ENCODE measurements at places on chromosomes 1 and 21.

DNA sequence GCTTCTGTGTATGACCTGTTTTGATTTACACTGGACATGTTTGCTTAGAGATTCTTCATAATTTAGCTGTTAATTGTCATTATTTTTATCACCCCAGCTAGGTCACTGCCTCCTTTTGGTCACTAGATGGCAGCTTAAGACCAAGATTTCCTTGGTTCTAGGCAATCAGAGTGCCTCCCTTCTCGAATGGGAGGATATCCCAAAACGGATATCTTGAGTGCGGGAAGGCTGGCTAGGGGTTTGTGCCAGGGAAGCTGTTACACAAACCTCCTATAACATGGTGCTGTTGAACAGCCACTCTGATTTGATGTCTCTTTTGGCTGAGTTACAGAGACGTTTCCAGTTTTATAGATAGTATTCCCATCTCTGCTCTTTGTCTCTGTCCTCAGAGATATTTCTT is 283.5 kb downstream of the S1PR1 start:
- no peak for DNase-seq

GRCh38 chr1:230368363-230368762 is 57.8 kb downstream of the PGBD5 start:
- no peak for DNase-seq

GRCh38 chr1:151508833-151509232 is 2.4 kb upstream of the CGN start:
- DNase-seq = no peak

DNA sequence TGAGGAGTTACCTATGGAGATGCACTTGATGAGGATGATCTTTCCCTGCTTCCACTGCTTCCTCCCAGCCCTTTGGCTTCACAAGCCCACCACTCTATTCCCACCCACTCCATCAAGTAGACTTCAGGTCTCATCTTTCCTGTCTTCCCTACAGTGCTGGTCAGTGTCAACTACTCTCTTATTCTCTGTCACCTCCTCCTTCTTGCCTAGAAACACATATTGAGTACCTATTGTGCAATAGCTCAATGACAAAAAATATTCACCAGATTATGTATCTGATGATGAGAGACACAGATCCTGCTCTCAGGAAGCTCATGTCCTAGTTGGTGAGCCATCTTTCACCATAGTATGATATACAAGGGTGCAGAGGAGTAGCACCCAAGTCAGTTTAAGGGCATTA is 82.2 kb upstream of the NFASC start:
- DNase-seq = no peak

- no peak for DNase-seq
These were observed 157.3 kb downstream of the ZNF281 start for GRCh38 chr1:200252531-200252930.

GRCh38 chr1:176051902-176052518 is 155.1 kb downstream of the COP1 start:
- no peak for DNase-seq

- DNase-seq = no peak
These were observed 40.4 kb upstream of the BMP8A start for GRCh38 chr1:39450956-39451606.

DNA sequence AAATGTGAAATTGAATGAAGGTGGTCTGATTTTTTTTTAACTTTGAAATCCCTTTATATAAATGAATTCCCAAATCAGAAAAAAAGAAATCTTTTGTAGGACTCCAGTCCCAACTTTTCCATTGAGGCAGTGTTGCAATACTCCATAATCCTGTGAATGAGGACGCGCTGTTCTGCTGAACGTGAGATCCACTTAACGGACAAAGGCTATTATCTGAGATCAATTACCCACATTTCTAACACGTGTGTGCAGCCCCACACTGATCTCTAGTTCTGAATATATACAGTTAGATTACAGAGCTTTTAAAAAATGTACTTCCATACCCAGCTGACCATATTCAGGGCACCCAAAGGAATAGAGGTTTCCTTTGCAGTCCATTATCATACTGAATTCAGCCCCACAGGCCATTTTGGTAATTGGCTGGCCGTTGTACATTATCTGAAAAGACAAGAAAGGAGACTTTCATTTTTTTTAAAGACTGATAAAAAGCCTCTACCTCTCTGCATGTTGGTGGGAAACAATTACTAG is 19.0 kb downstream of the RCC2 start:
- DNase-seq = no peak

- DNase-seq = no peak
These were observed 96.7 kb upstream of the GNG4 start for GRCh38 chr1:235746245-235746644.

DNA sequence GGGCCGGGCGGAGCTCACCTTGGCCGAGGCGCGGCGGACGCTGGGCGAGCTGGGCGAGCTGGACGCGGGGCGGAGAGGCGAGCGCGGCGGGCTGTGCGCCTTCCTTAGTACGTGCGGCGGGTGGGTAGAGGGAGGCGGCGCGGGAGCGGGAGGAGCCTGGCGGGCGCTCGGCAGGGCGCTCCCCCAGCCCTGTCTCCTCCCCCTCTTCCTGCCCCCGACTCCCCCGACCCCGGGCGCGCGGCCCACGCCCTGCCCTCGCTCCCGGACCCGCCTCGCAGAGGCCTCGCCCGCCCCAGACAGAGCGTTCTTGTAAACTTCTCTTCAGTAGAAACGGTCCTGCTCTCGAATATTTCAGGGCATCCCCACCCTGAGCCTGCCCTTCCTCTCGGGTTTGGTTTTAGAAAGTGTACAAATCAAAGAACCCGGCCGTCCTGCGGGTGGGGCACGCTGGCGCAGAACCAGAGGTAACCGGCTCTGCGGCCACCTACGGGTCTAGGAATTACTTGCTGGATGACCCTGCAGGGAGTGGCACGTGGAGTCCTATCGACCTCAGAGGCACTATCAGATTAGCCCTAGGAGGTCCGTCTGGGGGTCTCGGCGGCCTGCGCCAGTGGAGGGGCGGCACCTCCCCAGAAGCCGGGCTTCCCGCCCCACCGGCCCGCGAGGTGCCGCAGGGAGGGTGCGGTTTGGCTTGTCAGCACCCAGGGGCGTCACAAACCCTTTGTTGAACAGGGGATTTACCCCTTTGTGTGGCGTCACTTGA is at the start of gene S100A10:
Gene S100A10 (minus strand): TSS at position 126 of the 763 bp plus-strand sequence. CDS start 7,629 bp downstream, outside the sequence.
- DNase-seq = peak; percentile 61

DNA sequence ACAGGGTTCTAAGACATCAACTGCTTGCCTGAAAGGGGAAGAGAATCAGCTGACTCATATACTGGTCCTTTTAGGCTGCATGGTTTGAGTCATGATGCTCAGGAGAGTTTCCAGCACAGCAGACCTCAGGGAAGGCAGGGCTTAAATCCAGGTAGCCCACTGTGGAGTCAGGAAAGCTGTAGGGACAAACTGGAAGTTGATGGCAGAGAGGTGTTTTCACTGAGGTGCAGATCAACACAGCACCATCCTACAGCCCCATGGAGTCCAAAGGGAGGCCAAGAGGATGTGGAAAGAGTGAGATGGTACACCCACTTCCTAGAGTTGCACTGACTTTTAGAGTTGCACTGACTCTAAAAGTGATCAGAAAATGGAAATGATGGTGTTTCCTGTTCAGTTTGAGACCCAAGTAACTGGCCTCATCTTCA is 252.4 kb upstream of the DUSP10 start:
- no peak for DNase-seq

GRCh38 chr1:110639724-110640386 is 33.7 kb upstream of the KCNA2 start:
- DNase-seq = no peak

- no peak for DNase-seq
These were observed 30.2 kb downstream of the ADARB1 start for GRCh38 chr21:45104560-45104959.

- peak; percentile 50 for DNase-seq
These were observed 14.9 kb downstream of the TTC34 start for GRCh38 chr1:2786329-2787162.

DNA sequence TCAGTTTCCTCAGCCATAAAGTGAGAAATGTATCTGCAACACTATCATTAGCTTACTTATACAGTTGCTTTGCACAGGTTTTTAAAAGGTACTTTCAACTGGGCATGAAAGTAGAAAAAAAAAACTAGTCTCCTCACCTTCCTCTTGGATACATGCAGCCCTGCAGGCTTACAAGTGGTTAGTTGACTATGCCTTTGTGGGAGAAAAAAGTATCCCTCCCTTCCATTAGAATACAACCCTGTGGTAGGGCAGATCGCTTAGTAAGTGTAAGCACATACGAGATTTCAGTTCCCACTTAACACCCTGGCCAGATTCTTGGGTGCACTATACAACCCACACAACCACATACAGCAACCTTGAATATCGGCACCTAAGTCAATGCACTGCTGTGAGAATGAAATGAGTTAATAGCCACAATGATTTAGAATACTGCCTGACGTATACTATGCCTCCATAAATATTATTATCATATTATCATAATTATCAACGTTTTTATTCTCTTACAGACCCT is 54.7 kb downstream of the PIGK start:
- DNase-seq = no peak

GRCh38 chr1:39637361-39637760 is 2.1 kb downstream of the HEYL start:
- DNase-seq = no peak

DNA sequence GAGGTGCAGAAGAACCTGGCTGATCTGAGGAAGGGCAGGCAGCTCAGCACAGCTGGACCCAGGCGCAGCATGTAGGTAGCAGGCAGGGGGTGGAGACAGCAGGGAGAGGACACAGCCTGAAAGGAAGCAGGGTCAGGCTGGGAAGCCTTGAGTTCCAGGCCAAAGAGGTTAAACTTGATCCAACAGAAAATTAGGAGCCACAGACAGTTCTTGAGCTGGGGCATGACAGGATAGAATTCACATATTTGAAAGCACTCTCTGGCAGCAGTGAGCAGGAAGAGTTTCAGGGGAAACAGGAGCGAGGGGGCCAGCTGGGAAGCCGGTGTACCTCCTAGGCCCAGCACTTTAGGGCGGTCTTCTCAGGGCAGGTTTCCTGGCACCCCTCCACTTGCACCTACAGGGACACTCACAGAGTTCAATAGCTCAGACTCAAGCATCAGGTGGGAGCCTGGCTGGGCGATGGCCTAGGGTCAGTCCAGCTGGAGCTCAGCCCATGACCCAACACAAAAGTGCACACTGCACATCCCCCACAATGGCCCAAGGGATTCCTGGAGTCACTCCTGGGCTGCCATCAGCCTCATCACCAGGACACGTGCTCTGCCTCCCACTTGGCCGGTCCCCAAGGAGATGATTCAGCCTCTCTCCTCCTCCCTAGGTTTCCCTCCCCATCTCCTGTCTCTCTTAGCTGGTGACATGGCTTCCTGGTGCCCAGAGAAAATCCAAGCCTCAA is 22.7 kb downstream of the MATN1 start:
- no peak for DNase-seq

- DNase-seq = no peak
These were observed 8.0 kb downstream of the LAMC2 start for GRCh38 chr1:183193963-183194525.

GRCh38 chr1:96416701-96417444 is 304.7 kb upstream of the PTBP2 start:
- DNase-seq = no peak

DNA sequence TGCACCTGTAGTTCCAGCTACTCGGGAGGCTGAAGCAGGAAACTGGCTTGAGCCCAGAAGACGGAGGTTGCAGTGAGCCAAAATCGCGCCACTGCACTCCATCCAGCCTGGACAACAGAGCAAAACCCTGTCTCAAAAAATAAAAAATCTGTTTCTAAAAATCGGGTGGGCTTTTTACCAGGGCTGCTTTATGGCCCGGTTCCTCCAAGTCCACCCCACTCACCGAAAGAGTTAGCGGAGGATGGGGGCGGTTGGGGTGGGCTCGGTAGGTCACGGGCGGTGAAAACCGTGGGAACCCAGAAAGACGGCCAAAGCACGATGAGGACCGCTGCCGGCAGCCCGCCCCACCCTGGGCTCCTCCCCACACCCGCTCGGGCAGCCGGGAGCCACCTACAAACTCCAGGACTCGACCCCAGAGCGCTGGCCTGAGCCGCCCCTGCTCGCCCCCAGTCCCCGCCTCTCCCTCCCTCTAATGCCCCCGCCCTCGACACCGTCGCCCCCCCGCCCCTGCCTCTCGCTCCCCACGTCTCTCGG is 846 bp upstream of the PER3 start:
- DNase-seq = no peak

Measured in stimulated activated CD8-positive, alpha-beta memory T cell treated with anti-CD3 and anti-CD28 coated beads, Interleukin-12 subunit alpha, Interleukin-12 subunit beta, amount 100 ng/mL, for 1 hour (primary cell).